Mesothelial cell of epicardium (in vitro differentiated cells): ENCODE measurements at places on chromosomes 6 and 20.

- no peak for DNase-seq
Measured at GRCh38 chr6:79180052-79180451, 54.4 kb downstream of the HMGN3 start.

DNA sequence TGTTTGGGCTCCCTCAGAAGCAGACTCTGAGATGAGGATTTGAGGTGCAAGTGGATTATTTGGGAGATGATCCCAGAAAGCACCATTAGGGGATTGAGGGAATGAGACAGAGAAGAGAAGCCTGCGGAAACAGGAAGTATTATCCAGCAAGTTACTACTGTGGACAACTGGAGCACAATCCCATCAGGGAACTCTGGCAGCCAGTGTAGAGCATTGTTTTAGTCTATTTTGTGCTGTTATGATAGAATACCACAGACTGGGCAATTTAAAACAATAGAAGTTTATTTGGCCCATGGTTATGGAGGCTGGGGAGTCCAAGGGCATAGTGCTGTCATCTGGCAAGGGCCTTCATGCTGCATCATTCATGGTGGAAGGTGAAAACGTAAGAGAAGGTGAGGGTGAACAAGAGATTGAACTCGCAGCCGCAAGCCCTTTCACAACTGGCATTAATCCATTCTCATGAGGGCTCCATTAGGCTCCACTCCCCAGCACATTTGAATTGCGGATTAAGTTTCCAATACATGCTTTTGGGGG lies 43.5 kb upstream of the SLC9A8 start:
- DNase-seq: no peak

DNA sequence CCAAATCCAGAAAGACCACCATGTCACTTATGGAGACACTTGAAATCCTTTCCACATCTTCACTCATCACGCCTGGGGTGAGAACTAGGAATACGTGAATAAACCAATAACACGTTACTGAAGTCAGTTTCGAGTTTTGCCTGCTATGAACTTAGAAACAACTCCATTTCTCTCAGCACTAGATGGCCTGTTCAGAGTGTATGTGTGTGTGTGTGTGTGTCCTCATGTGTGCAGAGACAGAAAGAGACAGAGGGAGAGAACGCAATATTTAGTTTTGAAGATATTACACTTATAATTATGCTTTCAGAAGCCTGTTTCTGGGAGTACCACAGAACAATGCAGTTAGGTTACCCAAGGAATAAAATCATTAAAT lies 81.2 kb upstream of the CCN6 start:
- DNase-seq: no peak

- no peak for DNase-seq
Measured at GRCh38 chr20:63043348-63044203, 36.8 kb upstream of the BHLHE23 start.

- DNase-seq: no peak
Measured at GRCh38 chr20:50346374-50347283, 156.0 kb downstream of the CEBPB start.

DNA sequence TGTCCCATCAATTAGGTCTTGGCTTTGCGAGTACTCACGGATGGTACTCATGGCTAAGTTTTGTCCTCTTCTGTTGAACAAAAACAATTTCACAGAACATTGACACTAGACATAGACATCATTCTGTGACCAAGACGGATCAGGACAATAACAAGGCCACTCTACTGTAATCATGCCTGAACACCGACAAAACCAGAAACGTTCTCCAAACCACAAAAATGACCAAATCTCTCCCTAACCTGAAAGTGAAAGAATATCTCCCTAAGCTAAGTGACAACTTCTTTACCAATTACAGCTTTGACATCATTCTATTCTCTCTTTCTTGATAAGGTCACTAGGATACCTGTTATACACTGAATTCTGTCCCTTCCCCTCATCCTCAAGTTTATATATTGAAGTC lies 40.0 kb upstream of the SLC2A12 start:
- DNase-seq: no peak

- no peak for DNase-seq
Measured at GRCh38 chr20:42276718-42277602, 658.8 kb upstream of the CHD6 start.

DNA sequence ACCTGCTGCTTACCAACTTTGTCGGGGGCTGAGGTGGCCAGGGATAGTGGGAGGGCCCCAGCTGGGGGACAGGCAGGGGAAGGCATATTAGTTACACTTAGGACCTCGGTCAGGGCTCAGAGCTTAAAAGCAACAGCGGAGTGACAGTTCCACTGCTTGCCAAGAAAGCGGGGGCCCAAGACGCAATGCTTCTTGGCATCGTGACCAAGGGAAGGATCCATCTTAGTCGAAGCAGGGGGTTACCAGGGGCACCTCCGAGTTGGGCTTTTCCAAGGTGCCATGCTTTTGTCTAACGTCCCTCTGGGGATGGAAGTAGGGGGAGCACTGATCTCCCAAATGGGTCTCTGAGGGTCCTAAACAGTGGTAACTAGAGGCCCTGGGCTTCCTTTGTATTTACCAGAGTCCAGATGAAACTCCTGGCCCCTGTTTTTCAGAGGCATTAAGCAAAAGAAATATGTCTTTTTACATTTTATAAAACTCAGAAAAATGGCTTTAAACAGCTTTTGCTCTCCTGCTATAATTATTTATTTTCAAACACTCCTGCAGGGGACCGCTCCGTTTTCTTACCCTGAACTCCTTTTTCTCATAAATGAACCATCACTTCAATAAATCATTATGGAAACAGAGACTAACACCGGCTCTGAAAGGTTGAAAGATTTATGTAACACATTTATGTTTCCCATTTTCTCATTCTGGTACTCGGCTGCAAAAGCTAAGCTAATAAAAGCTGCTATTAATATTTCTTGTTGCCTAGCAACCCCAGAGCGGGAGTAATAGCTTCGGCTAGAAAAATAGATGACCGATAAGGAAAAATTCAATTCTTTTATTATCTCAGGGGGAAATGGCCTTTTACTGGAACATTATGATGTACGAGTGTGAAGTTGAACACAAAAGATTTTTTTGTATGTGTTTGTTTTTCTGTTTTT lies 100.4 kb downstream of the TOX2 start:
- no peak for DNase-seq

DNA sequence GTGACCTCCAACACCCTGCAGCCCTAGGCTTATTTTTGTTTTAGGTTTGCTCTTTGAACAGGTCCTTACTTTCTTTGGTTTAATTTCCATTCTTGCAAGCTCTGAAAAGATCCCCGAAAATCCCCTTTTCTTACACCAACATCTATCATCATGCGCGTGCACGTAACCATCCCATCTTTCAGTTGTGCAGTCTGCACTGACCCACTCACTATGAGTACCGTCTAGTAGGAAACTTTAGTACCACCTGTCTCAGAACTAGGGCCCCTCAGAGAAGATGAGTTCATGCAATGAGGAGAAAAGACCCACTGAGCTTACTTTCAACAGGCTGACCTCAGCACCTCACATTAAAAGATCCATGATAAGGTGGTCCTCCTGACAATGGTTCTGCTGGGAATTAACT lies 120.6 kb upstream of the AGPAT4 start:
- DNase-seq: no peak

- DNase-seq: peak; percentile 82
Measured at GRCh38 chr6:31441365-31442267, 38.2 kb downstream of the MICA start.

DNA sequence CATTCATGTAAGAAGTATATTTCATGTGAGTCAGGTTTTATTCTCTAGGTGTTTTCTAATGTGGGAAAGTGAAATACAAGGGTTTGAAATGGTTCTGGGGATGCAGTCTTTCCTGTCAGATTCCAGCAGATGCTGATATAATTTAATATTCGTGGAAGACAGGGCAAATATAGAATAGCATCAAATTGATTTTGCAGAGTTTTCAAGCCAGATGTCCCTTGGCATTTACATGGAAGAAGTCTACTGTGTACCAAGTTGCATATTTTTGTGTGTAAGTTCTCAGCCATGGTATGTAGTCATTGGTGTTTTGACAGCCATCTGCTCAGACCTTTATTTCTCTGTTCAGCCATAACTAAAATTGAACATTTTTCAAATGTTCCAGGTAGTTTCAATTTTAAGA lies 143.7 kb downstream of the LAMA2 start:
- no peak for DNase-seq

- DNase-seq: no peak
Measured at GRCh38 chr6:17938901-17939300, 48.5 kb downstream of the KIF13A start.

DNA sequence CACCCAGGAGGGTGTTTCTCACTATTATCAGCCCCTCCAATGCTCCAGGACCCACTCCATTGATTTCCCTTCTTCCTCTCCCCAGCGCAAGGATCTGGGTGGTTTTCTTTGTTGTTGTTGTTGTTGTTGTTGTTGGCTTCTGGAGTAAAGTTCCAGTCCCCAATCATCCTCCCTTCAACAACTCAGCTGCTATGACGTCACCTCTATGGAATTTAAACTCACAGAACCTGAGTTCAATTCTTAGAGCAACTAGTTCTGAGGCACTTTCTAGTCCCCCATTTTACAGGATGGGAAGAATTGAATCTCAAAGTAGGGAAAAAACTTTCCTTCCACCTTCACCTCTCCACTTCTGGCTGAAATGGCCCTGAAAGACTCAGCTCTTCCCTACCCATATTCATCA lies 9.7 kb upstream of the WFDC8 start:
- DNase-seq: no peak
